ENCODE measurements at places on chromosomes 2 and 18. TPM values are rescaled to one million over a fixed set of nuclear protein-coding genes. Genes with fewer than 3 reads are reported as not detected.

PLEK gene
- total RNA-seq: 0.22 TPM

UGT1A5 gene
- not detected for total RNA-seq

SERPINB13 gene
- total RNA-seq: not detected

FABP1 gene
- total RNA-seq: not detected

TLX2 gene
- not detected for total RNA-seq

ACADL gene
- total RNA-seq: not detected

CD8B2 gene
- not detected for total RNA-seq

ANKRD30BL gene
- total RNA-seq: not detected

OR6B2 gene
- total RNA-seq: not detected

RBKS gene
- total RNA-seq: 1.1 TPM

AFG3L2 gene
- 42.6 TPM for total RNA-seq

EML6 gene
- total RNA-seq: 0.76 TPM

SLC14A1 gene
- total RNA-seq: not detected

DYNAP gene
- not detected for total RNA-seq

MREG gene
- total RNA-seq: 1.1 TPM

ASB18 gene
- total RNA-seq: not detected

PSMA8 gene
- total RNA-seq: not detected

MAB21L4 gene
- total RNA-seq: not detected

DUSP19 gene
- 4.4 TPM for total RNA-seq

VIT gene
- total RNA-seq: under 0.01 TPM

ZNF2 gene
- total RNA-seq: 6.8 TPM

CCDC195 gene
- total RNA-seq: not detected

IL37 gene
- total RNA-seq: not detected

CRACDL gene
- 0.54 TPM for total RNA-seq

ANKRD23 gene
- total RNA-seq: 2.0 TPM

PRKAG3 gene
- not detected for total RNA-seq

AMER3 gene
- not detected for total RNA-seq

DSG1 gene
- not detected for total RNA-seq

NTSR2 gene
- not detected for total RNA-seq

IL36B gene
- not detected for total RNA-seq

TYMS gene
- 10.3 TPM for total RNA-seq

SGO2 gene
- total RNA-seq: 1.6 TPM

RUFY4 gene
- total RNA-seq: not detected

IMPACT gene
- total RNA-seq: 28.0 TPM

CNRIP1 gene
- total RNA-seq: 38.8 TPM

TMEM150A gene
- 10.8 TPM for total RNA-seq

SH3BP4 gene
- 17.4 TPM for total RNA-seq

SLC40A1 gene
- 153 TPM for total RNA-seq

ARHGAP15 gene
- not detected for total RNA-seq

UPP2 gene
- not detected for total RNA-seq

RPRM gene
- not detected for total RNA-seq

WDCP gene
- 6.3 TPM for total RNA-seq

GKN2 gene
- total RNA-seq: not detected

ZNF521 gene
- total RNA-seq: 149 TPM

LDAH gene
- total RNA-seq: 15.5 TPM
